ENCODE measurements at places on chromosomes 6 and 20. TPM values are rescaled to one million over a fixed set of nuclear protein-coding genes. Genes with fewer than 3 reads are reported as not detected.
A peak's percentile ranks its signal among the peaks of the same experiment; 100 is the strongest.

DNA sequence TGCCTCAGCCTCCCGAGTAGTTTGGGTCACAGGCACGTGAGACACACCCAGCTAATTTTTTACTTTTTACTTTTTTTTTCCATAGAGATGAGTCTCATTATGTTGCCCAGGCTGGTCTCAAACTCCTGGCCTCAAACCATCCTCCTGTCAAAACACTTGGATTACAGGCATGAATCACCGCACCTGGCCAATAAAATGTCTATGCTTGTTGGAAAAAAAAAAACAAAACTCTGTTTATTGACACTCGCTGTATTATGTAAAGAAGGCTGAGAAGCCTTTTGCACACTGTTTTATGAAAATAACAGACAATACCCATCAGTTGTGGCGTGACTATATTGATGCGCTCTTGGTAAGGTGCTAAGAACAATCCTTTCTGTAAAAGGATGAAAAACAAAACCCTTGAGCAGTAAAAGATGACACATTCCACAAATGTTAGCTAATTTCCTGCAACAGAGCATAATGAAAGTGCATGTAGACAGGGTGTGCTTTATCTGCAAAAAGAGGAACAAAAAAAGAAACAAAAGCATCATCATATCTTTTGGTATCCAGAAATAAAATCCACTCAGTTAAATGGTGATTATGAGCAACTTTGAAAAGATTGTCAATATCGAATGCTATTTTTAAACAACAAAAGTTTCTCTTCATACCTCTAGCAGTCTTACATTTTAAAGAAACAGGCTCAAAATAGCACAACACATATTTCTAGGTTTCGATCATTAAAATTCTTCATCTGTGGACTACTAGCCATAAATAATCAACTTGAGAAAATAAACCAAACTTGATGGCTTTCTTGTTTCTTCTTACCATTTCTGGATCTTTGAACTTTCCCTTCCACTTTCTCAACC is 108.3 kb upstream of the PHACTR1 start:
- no peak for DNase-seq

DNA sequence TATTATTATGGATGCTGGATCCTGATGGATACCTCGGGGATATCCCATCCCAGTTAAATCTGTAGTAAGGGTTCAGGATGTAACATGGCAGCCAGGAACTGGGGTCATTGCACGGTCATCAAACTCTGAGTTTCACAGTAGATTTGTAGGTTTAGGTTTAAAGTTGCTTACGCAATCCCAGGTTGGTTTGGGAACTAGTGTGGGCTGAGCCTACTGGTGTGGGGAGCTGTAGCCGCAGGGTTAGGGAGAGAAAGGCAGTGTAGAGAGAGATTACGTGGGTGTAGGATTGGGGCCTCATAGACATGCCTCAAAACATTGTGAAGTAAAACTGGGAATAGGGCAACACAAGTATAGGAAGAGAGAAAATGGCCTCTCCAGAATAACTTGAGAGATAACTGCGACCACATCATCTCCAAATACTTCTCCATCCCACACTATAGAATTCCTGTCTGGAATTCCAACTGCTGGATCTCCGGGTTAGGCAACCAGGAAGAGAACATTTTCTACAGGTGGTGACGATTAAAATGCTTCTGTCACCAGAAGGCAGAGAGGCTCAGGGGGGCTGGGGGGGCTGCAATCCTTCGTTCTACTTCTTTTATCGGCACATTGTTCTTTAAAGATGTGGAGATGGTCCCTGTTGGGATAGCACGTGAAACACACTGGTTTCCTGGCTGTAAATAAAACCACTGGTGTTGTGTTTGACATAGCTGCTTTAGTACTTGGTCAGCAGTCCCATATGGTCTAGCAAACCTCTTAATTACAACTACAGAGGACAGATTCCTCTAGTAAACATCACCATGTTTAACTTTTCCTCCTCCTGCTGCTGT is 44.9 kb upstream of the TMEM170B start:
- DNase-seq, result no peak

GRCh38 chr6:107600936-107601335 is 111.0 kb downstream of the SOBP start:
- DNase-seq, result peak; percentile 52

- DNase-seq, result no peak
Observed at GRCh38 chr6:21739838-21740237, 146.3 kb downstream of the SOX4 start.

- no peak for DNase-seq
Observed at GRCh38 chr20:38894091-38894847, 31.9 kb upstream of the FAM83D start.

- no peak for DNase-seq
Observed at GRCh38 chr20:33796907-33797544, 14.1 kb upstream of the CHMP4B start.

- no peak for DNase-seq
Observed at GRCh38 chr20:44356353-44356723, 839 bp downstream of the HNF4A start.

The LKAAEAR1 gene
- polyA plus RNA-seq, result not detected

The TRIM31 gene
- 52.2 TPM for polyA plus RNA-seq

The SFTA2 gene
- 94.7 TPM for polyA plus RNA-seq

The ETV7 gene
- 7.1 TPM for polyA plus RNA-seq

Measured in stomach (tissue), 19 donors.